Kidney epithelial cell (primary cell): ENCODE measurements at places on chromosomes 6 and 20. TPM values are rescaled to one million over a fixed set of nuclear protein-coding genes. Genes with fewer than 3 reads are reported as not detected.

DNA sequence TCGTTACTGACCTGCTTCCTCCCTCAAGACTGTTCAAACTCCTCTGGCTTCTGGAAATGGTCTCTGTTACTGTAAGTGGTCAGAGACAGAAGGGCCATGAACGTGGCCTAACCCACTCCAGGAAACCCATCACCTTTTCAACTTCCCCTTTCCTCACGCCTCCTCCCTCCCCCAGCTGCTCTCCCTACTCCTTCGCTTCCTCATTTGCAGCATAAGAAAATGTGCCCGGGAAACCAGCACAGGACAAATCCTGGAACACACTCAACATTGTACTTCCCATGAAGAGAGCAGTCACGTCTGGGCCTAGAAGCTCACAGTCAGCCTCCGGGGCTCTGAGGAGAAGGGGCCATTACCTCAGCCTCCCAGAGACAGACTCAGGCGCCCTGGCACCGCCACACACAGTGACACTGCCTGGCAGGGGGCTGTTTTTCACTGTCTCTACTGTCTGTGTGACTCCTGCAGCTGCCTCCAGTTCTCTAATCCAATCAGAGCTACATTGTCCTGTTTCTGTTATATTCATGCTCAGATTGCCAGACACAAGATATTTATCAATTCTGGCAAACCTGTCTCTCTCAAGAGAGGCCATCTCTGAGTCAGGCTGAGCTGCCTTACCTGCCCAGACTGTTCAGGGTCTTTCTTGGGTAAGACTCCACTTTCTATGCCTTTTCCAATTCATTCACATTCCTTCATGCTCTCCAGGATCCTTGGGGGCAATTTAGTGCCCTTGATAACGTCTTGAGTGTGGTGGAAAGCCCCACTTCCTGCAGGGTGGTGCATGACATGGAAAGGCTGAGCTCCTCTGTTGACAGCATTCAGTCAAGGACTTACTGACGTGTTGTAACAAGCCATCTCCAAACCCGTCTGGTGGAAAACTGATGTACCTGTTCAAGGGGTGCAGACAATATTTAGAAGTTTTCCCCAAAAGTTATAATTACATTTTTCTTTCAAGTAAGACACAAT, 242.2 kb downstream of the HIVEP2 start:
- DNase-seq: no peak

GRCh38 chr6:8904754-8905153, 469.4 kb upstream of the SLC35B3 start:
- no peak for DNase-seq

GRCh38 chr20:54123587-54124180, 50.1 kb downstream of the CYP24A1 start:
- peak; percentile 100 for DNase-seq

DNA sequence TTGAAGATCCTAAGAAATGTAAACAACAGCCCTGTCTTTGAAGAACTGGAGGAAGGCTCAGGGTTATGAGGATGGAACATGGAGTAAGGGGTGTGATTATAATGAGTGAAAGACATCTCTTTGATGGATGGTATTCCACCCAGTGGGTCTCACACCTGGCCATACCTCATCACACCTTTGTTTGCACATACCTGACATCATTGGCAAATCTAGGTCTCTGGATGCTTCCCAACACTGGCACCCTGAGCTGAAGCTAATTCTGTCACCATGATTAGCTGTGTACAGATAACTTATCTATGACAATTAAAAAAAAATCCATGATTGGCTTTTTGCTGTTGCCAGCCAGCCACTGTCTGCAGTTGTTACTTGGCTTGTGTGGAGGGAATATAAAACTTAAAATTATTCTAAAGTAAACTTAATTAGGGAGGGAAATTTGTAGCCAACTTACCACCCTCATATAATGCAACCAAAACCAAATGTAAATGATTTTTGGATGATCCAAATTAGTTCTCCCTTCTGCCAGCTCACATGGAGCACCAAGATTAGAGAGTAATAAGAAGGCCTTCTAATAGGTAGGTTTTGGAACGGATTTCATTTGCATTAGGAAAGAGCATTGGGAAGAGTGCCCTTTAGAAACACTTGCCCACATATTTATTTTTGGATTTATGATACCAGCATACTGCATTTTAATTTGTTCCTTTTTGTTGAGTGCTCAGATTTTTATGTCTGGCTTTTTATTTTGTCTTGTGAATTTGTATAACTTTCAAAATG, 249.5 kb downstream of the SOX4 start:
- DNase-seq: no peak

DNA sequence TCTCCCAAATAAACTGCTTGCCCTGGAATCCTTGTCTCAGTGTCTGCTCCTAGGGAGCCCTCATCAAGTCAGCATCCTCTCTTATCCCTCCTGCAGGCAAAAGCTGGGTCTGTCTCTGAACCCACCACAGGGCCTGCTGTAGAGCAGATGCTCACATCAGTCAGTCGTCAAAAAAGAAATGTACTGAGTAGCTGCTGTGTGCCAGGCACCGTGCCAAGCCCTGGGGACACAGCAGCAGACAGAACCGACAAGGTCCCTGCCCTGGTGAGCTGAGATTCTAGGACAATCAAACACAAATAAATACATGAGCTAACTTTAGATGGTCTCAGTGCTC, 68.5 kb downstream of the EYA2 start:
- no peak for DNase-seq

The CLPSL1 gene
- not detected in 2 replicates for total RNA-seq

- DNase-seq: no peak
Observed at GRCh38 chr6:109393157-109393885, 11.1 kb upstream of the CD164 start.

GRCh38 chr6:50837589-50838445, 19.1 kb downstream of the TFAP2B start:
- no peak for DNase-seq

DNA sequence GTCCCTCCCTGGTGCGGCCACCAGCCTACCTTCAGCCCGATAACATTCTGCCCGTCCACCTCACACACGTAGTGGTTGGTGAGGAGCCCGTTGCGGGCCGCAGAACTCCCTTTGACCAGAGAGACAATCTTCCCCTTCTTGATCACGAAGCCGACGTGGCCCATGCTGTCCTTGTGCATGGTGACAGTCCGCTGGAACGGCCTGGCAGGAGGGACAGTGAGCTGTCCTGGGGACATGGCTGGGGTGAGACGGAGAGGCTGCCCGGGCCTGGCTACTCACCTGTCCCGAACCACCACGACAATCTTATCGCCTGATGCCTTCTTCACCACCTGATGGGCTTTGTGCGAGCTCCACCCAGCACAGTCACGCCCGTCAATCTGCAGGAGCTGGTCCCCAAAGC, 16.6 kb downstream of the SDCBP2 start:
- DNase-seq: no peak

DNA sequence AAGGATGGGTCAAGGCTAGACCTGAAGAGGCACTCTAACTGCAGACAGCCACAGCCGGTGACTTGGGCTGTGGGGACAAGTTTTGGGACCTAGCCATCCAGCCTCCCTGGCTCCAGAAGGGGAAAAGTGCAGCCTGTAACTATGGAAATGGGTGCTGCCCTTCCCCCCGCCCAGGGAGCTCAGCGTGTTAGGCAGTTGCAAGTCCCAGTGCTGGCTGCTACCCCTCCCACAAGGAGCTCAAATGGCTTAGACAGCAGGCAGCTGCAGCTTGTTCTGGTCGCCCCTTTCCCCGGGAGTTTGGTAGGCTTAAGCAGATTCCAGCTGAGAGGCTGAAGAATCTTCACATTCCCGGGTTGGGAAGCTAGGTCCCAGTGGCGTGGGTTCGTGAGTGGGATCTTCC, 162.6 kb downstream of the FAM83B start:
- no peak for DNase-seq

The IL17A gene
- not detected in 2 replicates for total RNA-seq

- peak; percentile 66 for DNase-seq
Observed at GRCh38 chr20:9025643-9026042, 43.2 kb upstream of the PLCB4 start.

- DNase-seq: no peak
Observed at GRCh38 chr6:41306187-41306854, 19.8 kb upstream of the TREM1 start.

The CAP2 gene
- total RNA-seq: 8.5 and 10.3 TPM in 2 replicates

- DNase-seq: no peak
Observed at GRCh38 chr6:138689849-138690248, 83.7 kb upstream of the CCDC28A start.

The FNDC1 gene
- total RNA-seq: 1.0 and 1.3 TPM in 2 replicates

DNA sequence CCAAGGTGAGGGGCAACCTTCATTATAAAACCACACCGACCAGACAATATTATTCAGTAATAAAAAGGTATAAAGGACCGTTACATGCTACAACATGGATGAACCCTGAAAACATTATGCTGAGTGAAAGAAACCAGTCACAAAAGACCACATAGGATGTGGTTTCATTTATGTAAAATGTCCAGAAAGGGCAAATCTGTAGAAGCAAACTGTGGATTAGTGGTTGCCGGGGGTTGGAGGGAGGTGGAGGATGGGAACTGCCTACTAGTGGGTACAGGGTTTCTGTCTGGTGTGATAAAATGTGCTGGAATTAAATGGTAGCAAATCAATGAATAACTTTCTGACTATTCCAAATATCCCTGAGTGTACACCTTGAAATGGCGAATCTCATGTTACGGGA, 10.2 kb upstream of the PRND start:
- DNase-seq: no peak

The RGL2 gene
- total RNA-seq: 42.3 and 45.5 TPM in 2 replicates

The EXOC2 gene
- 32.5 and 35.3 TPM in 2 replicates for total RNA-seq

The TPD52L1 gene
- total RNA-seq: 57.7 and 63.3 TPM in 2 replicates

The PSORS1C2 gene
- total RNA-seq: not detected in 2 replicates

The BPHL gene
- total RNA-seq: 26.6 and 29.1 TPM in 2 replicates

- DNase-seq: no peak
Observed at GRCh38 chr6:31971279-31971992, 502 bp downstream of the DXO start.

DNA sequence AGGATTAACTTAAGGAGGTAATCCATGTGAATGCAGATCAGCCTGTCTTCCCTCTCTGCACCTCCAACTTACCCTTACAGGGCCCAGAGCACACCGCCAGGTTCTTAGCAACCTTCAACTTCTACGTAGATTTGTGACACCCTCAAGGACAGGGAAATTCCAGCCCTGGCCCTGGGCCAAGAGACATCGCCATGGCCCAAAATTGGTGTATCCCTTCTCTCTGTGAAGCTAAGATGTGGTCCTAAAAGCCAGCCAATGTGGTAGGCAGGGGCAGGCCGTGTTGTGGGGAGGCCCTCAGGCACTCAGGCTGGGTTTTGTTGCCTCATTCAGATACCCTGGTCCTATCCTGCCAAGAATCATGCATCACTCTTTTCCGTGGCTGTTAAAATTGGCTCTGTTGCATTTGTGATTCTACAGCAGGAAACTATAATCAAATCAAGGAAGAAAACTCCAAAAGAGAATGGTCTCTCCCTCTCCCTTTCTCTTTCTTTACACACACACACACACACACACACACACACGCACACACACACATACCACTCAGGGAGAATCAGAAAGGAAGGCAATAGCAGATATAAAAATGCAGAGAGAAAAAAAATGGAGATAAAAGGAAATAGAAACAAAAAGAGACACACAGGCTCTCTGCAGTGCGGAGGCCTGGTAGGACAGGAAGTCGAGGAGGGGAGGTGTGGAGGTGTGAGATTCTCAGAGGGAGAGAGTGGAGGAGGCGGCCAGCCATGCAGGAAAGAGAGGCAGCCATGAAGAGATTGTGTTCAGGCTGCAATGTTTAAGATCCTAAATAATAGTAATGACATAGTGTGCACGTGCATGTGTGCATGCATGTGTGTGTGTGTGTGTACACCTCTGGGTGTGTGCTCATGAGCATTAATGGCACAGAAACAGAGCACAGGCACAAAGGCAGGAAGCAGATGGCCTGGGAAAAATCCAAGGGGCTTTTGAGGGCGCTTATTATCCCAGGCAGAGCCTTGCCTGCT, 201.8 kb upstream of the LRFN2 start:
- DNase-seq: no peak

GRCh38 chr6:111602481-111603011, 3.1 kb downstream of the TRAF3IP2 start:
- no peak for DNase-seq

DNA sequence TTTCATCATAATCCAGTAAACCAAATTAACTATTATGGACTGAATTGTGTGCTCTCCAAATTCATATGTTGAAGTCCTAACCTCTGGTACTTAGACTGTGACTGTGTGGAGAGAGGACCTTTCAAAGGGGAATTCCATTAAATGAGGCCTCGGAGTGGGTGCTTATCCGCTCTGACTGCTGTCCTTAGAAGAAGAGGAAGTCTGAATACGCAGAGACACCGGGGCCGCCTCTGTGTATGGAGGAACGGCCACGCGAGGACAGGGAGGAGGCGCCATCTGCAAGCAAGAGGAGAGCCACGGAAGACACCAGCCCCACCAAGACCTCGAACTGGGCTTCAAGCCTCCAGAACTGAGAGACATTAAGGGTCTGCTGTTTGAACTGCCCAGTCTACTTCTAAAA, 35.6 kb upstream of the RPS6KA2 start:
- no peak for DNase-seq

The PDE7B gene
- 0.34 and 0.84 TPM in 2 replicates for total RNA-seq

The BNIP5 gene
- 0.07 TPM in 1 of 2 replicates, not detected in the other for total RNA-seq

DNA sequence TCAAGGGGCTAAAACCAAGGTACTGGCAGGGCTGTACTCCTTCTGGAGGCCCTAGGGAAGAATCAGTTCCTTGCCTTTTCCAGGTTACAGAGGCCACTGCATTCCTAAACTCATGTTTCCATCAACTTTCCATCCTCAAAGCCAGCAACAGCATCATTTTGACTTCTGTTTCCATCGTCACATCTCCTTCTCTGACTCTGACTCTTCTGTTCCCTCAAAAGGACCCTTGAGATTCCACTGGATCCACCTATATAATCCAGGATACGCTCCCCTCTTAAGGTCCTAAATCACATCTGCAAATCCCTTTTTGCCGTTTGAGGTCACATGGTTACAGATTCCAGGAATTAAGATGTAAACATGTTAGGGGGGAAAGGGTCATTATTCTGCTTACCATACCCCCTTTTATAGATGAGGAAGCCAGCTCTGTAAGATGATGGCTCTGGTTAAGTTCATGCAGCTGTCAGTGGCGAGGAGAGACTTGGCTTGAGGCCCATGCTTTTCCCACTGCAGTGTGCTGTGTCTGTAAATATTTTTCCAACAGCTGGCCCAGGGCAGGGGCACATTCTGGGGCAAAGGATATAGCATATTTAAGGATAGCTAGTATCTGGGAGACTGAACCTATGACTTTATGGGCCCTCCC, 114.6 kb downstream of the TNFRSF21 start:
- no peak for DNase-seq

DNA sequence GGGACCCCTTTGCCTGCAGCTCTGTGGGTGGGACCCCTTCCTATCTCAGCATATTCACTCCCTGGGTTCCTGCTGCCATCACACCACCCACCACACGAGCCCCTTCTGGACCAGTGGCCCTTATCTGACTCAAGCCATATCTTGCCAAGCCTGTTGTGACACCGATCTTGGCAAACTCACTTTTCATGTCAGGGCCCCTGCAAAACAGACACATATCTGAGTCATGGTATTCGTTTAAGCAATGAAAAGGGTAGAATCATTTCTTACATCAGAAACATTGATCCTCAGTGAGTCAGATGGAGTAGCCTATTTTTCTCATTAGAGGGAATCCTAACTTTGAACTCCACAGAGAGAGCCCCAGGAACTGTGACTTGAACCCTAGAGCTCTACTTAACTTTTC, 10.6 kb downstream of the RAET1E start:
- DNase-seq: no peak

- no peak for DNase-seq
Observed at GRCh38 chr6:158018851-158019361, 37.2 kb downstream of the SYNJ2 start.
